ENCODE measurements at places on chromosomes 11 and 22.
A peak's percentile ranks its signal among the peaks of the same experiment; 100 is the strongest.

DNA sequence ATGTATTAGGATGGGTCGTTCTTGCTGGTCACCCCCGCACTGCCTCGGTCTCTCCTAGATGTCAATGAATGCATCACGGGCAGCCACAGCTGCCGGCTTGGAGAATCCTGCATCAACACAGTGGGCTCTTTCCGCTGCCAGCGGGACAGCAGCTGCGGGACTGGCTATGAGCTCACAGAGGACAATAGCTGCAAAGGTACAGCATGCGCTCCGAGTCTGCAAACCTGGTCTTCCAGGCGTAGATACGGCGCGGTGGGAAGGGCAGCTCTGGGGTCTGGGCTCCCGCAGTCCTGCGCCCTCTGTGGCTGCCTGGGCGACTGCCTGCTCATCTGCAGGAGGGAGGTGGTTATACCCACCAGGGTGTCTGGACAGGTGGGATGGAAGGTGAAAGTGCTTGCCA is 31.0 kb downstream of the FBLN1 start:
- no peak for DNase-seq

DNA sequence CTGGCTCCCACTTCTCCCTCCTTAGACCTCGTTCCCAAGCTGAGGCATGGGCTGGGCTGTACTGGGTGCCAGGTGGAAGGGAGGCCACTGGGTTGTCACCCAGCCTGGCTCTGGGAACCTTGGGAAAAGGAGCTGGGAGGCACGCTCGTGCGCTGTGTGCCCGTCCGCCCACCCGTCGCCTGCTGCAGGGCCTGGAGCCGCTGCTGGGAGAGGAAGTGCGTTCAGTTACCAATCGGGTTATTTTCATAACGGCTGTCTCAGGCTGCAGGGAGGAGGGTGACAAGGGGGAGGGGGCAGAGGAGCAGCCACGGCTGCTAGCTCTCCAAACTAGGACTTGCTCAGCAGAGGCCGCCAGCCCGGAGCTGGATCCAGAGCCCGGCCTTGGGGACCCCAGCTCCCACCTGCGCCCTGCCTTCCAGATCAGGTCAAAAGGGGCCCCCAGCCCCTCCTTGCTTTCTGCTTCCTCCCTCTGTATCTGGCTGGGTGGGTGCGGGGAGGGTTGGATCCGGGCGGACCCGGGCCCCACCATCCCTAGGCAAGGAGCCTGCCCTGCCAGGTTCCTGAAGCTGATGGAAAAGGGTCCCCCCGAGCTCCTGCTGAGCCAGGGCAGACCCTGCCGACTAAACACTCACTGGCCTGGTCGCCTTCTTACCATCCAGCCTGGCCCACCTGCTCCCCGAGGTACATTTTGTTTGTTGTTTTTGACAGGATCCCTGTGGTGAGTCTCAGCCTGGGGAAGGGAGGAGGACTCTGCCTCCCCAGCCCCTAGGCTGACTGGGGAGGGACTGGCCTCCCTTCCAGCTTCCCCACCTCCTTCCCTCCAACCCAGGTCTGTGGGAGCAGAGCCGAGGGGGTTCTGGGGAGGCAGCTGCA is 14.3 kb downstream of the DGKZ start:
- peak; percentile 69 for DNase-seq

DNA sequence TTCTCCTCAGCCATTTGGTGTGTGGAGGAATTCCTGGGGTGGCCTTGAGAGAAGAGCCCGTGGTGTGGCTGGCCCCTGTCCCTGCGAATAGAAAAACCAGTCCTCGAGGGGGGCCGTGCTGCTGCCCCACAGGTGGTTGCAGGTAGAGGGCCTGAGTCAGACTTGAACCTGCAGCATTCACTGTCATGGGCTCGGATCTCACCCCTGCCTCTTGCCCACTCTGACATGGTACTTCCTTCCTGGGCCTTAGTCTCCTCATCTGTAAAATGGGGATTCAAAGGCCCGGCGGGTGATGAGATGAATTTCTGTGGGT is 19.4 kb downstream of the TRMU start:
- DNase-seq = no peak

DNA sequence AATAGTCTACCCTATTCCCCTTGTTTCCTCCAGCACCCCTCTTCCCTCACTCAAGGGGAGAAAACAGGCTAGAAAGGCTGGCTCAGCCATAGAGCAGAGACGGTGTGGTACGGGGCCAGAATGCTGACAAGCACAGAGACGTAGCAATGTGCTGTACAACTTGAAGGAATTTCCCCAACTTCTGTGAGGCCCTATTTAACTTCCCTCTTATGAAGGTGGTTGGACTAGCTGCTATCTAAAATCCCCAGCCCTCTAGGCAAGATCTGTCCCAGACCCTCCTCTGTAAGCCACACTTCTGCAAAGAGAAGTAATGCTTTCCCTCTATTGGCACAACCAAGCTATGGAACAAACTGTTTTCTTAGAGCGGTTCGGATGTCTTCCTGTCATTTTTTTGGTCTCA is 37.8 kb downstream of the PLEKHA7 start:
- no peak for DNase-seq

DNA sequence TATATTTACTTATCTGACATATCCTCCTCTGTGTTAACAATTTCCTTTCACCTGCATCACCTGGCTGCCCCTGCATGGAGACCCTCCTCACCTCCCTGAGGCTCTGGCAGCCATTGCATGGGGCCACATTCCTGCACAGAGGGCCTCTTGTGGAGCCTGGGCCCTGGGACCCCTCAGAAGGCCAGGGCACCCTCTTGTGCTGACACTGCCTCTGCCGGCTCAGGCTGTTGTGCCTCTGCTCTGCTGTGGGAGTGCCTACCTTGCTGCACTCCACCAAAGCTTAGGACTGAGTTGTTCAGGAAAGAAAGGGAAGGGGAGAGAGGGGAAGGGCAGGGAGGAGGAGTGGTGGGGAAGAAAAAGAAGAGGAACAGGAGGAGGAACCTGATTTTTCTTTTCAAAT is 194.5 kb downstream of the ADAMTS15 start:
- no peak for DNase-seq

GRCh38 chr11:78304201-78304600 is 113.4 kb downstream of the GAB2 start:
- DNase-seq = no peak

DNA sequence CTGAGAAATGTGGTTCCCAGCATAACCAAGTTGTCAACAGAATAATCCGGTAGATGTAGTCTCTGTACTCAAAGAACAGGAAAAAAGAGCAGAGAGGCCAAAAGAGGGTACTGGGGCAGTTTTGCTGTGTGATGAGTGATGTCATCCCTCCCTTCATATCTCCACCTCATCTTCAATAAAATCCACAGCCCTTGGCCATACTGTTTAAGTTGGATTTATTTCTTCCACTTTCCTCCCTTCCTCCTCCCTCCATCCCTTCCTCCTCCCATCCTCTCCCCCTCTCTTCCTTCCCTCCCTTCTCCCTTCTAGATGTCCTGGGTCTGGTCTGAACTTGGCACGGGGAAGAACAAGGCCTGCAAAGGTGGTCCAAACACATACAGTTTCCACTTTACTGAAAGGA is 18.2 kb upstream of the GRK3 start:
- no peak for DNase-seq

- no peak for DNase-seq
Measured at GRCh38 chr22:50677493-50678217, 5.0 kb downstream of the SHANK3 start.

- no peak for DNase-seq
Measured at GRCh38 chr11:123517559-123518364, 87.7 kb downstream of the GRAMD1B start.

GRCh38 chr22:35352214-35353111 is 28.4 kb upstream of the HMOX1 start:
- DNase-seq = peak; percentile 60

DNA sequence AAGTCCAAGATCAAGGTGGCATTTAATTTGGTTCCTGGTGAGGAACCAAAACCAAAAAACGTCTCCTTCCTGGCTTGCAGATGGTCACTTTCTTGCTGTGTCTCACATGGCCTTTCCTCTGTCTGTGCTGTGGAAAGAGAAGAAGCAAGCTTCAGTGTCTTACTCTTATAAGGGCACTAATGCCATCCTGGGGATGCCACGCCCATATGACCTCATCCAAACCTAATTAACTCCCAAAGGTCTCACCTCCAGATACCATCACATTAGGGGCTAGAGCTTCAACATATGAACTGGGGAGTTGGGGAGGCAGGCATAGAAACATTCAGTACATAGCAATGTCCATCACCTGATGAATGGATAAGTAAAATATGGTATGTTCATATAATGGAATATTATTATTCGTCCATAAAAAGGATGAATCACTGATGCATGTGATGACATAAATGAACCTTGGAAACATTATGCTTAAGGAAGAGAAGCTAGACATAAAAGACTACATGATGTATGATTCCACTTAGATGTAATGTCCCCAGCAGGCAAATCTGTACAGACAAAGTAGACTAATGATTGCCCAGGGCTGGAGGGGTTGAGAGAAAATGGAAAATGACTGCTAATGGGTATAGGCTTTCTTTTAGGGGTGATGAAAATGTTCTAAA is 78.6 kb upstream of the B3GNT6 start:
- DNase-seq = no peak

DNA sequence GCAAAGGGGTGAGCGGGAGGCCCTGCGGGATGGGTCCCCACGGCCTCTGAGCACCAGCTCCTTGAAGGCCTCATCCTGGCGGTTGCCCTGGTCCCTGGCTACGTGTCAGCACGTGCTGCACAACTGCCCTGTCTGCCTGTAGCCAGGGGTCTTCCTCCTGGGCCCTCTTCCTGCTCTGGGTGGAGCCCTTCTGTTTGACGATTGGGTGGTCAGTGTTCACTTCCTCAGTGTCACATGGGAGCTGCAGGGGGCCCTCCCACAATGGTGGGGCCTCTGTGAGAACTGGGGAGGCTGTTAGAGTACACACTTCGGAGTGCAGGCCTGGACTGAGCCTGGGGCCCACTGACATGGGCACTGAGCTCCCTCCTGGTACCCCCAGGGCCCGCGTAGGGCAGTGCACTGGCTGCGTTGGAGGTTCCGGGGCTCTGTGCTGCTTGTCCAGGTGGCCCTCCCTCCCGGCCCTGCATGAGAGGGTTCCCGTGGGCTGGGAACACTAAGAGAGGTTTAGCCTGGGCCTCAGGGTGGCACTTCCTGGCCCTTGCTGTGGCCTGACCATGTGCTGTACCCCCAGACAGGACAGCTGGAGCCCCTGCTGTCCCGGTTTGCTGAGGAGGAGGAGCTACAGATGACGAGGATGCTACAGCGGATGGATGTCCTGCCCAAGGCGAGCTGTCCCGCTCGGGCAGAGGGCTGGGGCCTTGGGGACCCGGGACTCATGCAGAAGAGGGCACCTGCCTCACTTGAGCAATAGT is 13.8 kb downstream of the DGCR6L start:
- DNase-seq = no peak

- DNase-seq = no peak
Measured at GRCh38 chr11:70532731-70533130, 134.4 kb downstream of the CTTN start.

- DNase-seq = no peak
Measured at GRCh38 chr11:27209562-27210005, 153.4 kb downstream of the CCDC34 start.

Measured in stimulated activated CD4-positive, alpha-beta T cell treated with anti-CD3 and anti-CD28 coated beads, Interleukin-1b, Interleukin-23, amount 100 ng/mL, for 48 hours (primary cell).